ENCODE measurements at places on chromosomes 3 and 15. TPM values are rescaled to one million over a fixed set of nuclear protein-coding genes. Genes with fewer than 3 reads are reported as not detected.

DNA sequence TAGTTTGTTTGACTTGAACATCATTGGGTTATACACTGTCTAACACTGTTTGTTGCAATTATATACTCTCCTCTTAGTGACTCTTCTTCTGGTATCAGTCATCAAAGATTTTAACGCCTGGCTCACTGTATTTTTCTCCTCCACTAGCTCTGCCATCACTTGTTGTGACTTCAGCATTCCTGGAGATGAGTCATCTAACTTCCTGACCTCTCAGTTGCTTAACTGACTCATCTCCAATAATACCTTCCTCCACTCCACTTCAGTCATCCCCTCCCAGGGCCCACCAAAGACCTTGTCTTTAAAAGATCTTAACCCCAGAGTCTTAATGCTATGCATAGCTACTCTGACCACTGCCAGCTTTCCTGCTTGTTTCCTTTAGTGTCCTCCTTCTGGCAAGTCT is 28.6 kb upstream of the CLSTN2 start:
- DNase-seq, result no peak

DNA sequence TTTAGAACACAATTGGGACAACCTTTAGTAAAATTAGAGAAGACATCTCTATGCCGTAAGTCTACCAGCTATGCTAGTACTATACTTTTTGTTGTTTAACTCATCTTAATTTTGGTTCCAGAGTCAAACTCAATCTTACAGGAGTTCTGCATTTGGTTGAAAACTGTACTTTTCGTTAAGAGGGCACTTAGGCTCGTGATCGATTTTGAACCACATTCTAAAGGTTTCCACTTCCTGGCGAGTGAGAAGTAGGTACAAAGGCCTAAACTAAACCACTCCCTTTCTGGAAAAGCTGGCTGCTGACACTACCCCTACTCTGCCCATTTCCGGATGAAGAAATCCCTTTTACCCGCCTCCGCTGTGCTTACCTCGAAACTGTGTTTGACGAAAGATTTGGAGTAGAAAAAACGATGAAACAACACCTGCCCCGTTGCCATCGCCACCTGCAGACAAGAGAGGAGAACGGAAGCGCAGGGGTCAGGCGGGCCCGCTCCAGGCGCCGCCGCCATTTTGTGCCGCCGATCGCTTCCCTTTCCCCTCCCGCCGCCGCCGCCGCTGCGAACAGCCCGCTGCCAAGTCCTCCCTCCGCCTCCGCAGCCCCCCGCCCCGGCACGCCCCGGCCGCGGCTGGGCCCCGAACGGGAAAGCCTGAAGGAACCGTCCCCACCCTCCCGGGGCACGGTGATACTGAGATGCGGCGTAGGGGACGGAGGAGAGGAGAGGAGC is 748 bp downstream of the CCNL1 start:
- DNase-seq, result no peak

GRCh38 chr15:99070208-99070607 is 34.7 kb upstream of the SYNM start:
- no peak for DNase-seq

- no peak for DNase-seq
Measured at GRCh38 chr15:78101423-78102105, 9.2 kb downstream of the SH2D7 start.

DNA sequence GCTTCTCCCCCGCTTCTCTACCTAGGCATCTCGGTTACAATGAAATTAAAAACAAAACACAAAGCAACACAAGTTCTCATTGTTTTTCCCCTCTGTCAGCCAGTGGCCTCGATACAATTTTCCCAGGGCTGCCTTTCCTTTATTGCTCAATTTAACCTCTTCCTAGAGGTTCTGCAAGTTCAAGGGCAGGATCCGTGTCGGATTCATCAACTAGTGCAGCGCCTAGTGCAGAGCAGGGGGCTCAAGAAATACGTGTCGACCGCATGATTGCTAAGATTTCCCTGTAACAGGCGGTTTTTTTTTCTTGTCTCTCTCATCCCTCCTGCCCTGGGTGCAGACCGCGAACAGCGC is 1.4 kb upstream of the BHLHE40 start:
- peak; percentile 92 for DNase-seq

Gene GOLGA8H
- not detected for total RNA-seq

- DNase-seq, result no peak
Measured at GRCh38 chr3:10925436-10926255, 66.9 kb upstream of the SLC6A1 start.

DNA sequence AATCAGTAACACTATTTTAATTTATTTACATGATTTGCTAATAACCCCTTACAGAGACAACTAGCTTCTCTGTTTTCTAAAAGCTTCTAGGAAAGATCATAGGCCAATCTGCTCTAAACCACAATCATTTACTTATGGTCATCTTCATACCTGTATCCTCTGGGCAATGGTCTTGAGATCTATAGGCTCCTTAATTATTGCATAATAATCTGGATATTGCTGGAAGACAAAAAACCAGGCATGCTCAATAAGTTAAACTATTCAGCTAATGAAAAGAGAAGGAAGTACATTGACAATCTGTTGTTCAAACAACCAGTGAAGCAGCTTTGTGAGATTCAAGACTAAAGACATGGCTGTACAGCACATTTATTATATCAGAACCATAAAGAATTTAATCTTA is 34.1 kb downstream of the PBRM1 start:
- no peak for DNase-seq

DNA sequence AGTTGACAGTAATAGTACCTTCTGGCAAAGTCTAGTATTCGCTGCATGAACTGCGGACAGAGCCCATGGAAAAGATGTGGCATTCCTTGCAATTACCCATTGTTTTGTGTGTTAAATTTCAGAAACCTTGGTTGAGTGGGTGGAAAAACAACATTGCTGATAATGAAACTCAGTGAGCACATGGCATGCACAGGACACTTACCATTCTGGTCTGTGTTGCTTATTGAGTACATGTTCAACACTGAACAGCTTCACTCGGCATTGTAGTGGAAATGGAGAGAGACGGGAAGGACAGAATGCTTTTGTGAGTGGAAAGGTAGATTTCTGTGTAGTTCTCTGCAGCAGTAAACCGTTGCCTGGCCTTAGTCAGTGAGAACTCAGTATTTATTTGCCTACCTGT is 165.3 kb downstream of the FNDC3B start:
- DNase-seq, result no peak

- no peak for DNase-seq
Measured at GRCh38 chr15:79071901-79072300, 18.7 kb downstream of the RASGRF1 start.

DNA sequence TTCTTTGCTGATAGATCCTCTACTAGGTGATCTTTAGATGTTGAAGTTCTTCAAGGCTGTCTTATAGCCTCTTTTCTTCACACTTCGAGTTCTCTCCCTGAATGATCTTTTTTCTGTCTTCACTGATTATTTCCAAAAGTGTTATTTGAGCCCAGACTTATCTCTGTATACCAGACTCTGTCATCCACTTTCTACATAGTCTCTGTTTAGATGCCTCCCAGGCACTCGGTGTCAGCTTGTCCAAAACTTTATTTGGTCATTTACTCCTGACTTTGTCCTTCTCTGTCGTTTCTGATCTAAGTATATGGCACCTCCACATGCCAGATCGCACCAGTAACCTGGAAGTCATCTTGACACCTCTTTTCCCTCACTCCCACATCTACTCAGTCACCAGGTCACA is 27.6 kb downstream of the KLHL18 start:
- DNase-seq, result no peak

DNA sequence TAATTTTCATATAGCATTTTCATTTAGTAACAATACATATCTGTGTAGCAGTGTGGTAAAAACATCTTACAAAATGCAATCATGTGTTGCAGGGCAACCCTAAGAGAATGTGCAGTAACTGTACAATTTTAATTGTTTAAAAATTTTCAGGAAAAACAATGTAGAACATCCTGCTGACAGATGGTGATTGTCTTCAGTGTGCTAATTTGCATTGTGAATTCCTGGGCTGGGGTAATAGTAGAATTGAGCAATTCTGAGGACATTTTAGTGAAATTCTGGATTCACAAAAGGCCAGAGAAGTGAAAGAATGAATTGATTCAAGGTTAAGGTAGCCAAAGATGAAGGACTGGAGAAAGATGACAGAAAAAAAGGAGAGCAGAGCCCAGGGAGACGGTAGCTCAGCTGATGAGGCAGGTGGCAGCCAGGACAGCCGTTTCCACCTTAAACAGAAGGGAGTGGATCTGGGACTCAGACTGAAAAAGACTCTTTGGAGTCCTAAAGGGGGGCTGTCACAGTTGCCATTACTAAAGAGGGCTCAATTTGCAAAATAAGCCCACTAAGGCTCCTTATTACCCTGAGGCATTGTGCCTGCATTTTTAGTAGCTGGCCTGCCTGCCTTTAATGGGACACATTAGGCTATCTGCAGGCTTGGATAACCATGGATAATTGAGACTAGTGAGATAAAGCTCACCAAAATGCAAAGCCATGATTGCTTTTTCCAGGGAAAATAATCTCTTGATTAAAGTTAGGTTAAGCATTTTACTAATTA is 8.6 kb downstream of the MAP3K13 start:
- no peak for DNase-seq

Gene SNRPA1
- total RNA-seq, result 30.7 TPM

DNA sequence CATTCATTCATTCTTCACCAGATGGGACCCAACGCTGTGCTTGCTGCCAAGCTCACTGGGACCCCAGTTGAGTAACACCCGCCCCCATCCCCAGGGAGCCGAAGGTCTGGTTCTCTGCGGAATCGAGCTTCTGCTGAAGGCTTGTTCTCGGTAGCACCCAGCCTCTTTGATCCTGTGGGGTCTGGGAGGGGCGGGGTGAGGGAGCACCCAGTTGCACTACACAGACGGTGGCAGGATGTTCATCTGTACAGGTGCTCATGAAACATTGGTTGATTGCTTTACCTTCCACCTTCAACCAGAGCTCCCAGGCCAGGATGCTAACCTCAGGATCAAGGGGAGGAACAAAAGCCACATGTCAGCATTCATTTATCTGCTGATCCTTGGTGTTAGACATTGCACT is 77.7 kb upstream of the RGMA start:
- DNase-seq, result no peak

Gene EPHA3
- 24.1 TPM for total RNA-seq

- no peak for DNase-seq
Measured at GRCh38 chr3:52606373-52607085, 70.1 kb downstream of the UQCC5 start.

Measured in vagina (tissue), 2 donors.